ENCODE measurements at places on chromosomes 3 and 15.
A peak's percentile ranks its signal among the peaks of the same experiment; 100 is the strongest.

DNA sequence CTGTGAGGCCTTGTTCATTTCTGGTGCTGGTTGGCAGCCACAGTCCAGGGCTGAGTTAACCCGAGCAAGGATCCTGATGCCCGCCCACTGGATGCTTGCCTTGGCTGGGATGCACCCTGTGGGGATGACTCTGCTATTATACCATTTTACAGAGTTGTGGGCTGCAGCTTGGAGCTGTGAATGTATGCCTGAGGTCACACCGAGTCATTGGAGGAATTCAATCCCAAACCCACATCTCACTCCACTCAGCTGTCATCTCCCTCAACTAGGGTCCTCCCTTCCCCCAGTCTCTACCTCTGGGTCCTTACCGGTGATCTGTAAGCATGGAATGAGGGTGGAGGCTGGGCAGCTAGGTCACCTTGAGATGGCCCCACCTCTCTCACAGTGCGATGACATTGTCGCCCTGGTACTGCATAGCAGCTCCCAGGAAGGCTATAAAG lies 22.1 kb downstream of the MAPKAPK3 start:
- peak; percentile 73 for DNase-seq

DNA sequence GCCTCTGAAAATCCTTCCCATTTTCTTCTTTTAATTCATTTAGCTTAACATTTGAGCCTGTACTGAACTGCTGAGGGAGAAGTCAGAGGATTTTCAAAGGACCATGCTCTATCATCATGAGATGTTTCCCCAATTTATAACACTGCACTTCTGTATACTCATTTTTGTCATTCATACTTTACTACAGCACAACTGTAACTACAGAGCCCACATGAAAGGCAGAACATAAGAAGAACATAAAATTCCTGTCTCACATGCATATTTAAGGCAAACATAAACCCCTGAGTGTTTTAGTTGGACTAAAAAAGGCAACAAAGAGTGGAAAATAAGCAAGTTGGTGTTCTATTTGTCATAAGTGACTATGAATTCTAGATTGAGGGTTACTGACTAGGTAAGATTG lies 237.7 kb upstream of the ARPP21 start:
- DNase-seq = no peak

DNA sequence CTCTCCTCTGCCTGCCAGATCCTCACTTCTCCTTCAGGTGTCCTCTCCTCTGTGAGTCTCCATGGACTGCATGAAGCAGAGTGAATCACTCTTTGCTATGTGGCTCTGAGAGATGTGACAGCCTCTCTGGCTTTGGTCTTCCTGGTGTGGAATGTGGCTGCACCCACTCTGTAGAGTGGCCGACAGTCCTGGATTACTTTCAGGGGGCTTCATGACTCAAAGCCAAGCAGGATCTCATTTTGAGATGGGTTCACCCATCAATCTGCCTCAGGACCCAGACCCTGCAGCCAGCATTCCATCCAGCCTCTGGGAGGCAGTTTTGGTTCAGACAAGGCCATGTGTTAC lies 221.9 kb upstream of the LYSMD4 start:
- no peak for DNase-seq

GRCh38 chr3:13143381-13144004 lies 70.3 kb upstream of the IQSEC1 start:
- DNase-seq = no peak

DNA sequence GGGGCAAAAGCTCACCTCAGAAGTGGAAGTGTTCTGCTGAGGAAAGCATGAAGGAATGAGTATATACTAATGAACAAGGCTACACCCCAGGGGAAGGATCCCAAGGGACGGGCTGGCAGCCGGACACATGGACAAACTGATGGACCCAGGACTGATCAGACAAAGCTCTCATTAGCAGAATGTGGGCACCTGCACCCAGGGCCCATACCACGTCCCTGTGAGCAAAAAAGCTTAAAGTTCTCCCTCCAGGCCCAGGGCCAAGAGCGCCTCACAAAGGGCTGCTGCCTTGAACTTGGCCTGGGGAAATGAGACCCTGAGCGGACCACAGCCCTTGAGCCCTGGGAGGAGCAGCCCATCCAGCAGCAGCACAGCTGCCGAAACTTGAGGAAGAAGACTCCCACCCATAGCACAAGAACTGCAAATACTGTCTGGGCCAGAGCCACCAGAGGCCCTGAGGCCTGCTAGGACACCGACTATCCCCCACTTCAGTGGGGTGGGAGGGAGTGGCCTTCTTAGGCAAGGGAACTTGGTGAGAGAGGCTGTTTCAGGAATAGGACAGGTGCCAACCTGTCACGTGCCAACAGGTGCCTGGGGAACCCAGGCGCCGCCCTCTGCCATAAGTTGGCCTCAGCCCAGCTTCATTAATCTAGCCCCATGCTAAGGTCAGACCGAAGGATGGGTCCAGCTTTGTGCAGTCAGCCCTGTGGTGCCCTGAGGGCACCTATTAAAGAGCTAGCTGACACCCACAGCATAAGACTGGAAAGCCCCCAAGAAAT lies 2.3 kb upstream of the GMPPB start:
- DNase-seq = no peak

DNA sequence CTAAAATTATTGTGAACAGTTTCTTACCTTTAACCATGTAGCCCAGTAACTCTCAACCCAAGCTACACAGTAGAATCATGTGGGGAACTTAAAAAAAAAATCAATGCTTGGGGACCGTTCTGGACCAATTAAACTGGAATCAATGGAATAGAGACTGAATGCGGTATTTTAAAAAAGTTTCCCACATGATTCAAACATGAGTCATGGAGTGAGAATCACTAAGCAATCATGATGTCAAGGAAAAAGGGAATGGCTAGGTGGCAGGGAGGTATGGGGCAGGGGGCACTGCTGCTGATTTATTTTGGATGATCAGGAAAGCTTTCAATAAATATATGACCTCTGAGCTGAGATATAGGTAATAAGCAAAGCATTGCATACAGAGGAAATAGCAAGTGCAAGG lies 250.5 kb upstream of the RORA start:
- no peak for DNase-seq

DNA sequence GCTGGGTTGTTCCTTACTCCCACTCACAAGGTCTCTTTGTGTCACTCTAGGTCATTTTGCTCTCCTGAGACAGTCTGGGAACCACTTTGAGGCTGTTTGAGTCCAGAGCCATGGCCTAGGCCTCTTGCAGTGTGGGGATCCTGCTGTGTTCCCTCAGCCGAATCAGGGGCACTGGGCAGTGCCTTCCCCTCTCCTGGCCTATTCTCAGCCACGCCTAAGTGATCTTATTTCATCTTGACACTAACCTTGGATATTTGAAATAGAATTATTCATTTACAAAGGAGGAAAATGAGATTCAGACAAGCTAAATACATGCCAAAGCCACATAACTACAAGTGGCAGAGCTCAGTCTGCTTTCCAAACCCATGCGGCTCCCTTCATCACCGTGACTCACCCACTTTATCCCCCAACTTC lies 557.2 kb upstream of the TBL1XR1 start:
- DNase-seq = peak; percentile 91

GRCh38 chr3:13091898-13092611 lies 18.8 kb upstream of the IQSEC1 start:
- peak; percentile 29 for DNase-seq

DNA sequence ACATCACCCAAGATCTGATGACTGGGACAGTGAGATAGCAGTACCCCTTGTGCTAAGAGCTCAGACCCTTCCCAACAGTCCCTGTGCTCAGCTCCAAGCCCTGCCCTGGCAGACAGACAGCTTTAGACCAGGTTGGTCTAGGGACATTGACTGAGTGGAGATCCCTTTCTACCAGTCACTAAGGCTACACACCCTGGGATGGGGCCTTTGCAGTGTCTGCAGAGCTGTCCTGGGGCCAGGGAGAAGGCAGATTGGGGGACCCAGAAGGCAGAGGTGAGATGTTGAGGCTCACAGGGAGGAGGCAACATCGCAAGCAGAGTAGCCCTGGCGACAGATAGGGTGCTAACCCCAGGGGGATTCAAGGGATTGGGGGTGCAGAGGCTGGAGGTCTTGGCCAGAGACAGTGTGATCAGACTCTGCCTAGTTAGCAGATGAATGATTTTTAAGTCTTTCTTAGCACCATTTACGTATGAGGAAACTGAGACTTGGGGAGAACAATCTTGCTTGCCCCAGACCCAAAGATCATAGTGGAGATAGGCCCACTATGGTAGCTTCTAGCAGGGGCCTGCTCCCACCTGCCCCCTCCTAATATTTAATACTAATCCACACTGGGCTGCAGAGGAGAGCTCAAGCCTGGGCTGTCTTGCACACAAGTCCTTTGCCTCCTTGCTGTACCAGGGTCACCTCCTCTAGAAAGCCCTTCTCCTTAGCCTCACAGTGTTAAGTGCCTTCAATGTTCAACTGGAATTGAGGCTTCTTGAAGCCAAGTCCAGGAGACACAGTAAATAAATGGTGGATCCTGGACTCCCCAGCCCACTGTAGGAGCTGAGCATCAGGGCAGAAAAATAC lies 32.6 kb downstream of the HMCES start:
- DNase-seq = no peak

GRCh38 chr15:85785887-85786780 lies 8.6 kb downstream of the KLHL25 start:
- DNase-seq = peak; percentile 58

GRCh38 chr15:67149068-67149772 lies 83.8 kb downstream of the SMAD3 start:
- DNase-seq = no peak

GRCh38 chr3:129555153-129555550 lies 12.2 kb downstream of the H1-8 start:
- no peak for DNase-seq

- DNase-seq = no peak
Measured at GRCh38 chr15:66654739-66655375, 47.2 kb upstream of the SMAD6 start.

DNA sequence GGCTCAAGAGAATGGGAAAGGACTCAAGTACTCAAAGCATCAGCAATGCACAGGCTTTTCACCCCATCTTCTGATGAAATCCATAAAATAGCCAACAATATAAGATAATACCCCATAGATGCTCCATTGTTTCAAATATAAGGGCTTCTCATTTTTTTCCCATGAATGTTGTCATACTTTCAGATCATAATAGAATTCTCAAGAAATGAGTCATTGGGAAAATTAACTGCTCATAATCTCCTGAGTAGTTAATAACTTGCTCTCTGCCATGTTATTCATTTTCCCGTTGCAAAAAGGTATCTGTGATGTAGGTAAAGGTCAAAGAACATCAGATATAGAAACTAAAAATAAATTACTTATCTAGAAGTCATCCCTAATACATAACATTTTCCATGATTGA lies 121.9 kb downstream of the NSUN3 start:
- peak; percentile 14 for DNase-seq

DNA sequence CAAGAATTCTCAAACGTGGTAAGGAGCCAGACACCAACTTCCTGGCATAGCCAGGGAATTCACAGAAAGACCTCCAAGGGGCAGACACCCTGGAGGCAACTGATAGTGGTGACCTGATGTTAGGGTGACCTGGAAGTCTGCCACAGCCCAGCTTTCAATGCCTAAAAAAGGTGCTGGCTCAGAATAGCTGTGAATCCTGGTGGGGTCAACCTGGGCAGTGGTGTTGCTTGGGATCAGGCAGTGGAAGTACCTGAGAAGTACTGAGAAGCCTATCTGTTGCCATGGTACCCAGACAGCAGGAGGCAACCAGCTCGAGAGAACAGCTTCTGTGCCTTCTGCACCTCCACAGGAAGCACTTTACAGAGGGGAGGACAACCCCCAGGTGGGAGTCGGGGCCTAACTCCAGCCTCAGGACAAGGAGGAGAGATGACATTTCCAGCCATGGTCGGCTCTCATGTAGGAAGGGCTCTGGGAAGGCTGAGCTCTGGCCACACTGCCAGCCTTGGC lies 55.4 kb upstream of the LARS2 start:
- DNase-seq = no peak

GRCh38 chr15:68488966-68489365 lies 57.0 kb upstream of the ITGA11 start:
- DNase-seq = peak; percentile 47

- no peak for DNase-seq
Measured at GRCh38 chr3:139546772-139547171, 7.2 kb upstream of the RBP1 start.

DNA sequence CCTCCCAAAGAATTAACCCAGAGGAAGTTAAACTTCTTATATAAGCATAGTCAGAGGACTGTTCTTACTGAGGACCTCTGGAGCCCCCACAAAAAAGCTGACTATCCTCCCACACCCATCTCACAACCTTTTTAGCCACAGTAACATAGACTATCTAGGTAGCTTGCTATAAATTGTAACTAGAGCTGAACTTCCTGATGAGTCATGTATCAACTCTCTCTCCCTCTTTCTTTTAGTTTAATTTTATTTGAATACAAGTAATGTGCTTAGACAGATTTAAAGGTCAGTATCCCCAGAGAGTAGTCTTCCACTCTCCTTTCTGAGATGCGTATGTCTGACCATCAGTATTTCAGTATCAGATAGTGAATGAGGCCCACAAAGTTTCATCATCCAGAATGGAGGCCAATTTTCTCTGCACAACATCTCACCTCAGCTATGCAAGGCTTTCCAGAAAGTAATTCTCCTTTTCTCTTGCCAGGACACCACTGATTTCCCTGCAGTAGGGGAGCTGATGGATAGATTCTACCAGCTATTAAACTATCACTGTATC lies 104.0 kb upstream of the MYRIP start:
- no peak for DNase-seq

- peak; percentile 71 for DNase-seq
Measured at GRCh38 chr15:29143909-29144635, 125.5 kb downstream of the NSMCE3 start.

DNA sequence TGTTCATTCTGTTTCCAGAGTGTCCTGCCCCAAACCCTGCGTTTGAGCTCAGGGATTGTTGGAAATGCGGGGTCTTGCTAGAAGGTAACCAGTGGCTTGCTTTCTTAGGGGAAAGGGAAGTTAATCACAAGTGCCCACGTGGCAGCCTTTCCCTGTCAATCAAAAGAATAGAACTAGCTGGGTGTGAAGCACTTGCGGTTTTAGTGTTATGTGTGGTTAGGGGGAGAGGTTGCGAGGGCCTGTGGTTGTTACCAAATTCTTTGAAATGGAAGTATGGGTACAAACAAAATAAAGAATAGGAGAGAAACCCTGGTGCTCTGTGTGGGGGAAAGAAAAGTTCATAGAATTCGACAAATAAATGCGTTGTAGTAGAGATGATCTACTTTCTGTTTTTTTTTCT lies 67.6 kb downstream of the FNDC3B start:
- peak; percentile 56 for DNase-seq

- DNase-seq = no peak
Measured at GRCh38 chr3:18987862-18988447, 160.4 kb upstream of the KCNH8 start.

GRCh38 chr3:177481329-177481728 lies 284.0 kb upstream of the TBL1XR1 start:
- DNase-seq = no peak

DNA sequence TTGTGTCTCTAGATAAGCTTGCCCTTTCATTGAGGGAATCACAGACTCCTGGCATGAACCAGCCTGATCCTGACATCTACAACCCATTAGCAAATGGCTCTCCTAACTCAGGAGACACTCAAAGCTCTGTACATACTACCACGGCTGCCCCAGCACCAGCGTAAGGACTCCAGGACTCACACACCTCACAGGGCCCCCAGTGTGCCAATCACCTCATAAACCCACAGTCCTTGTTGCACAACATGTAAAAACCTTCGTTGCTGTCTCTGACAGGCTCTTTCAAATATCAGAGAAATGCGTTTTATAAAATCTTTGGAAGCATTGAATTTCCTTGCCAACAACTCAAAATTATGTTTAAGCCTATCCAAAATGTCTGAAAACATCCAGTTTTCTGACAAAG lies 7.3 kb downstream of the FYCO1 start:
- no peak for DNase-seq

GRCh38 chr3:144036498-144036897 lies 64.9 kb downstream of the DIPK2A start:
- DNase-seq = no peak

GRCh38 chr15:31230630-31231485 lies 95.8 kb upstream of the KLF13 start:
- DNase-seq = no peak

Measured in RCC 7860 (cell line).